ENCODE measurements at places on chromosomes 6 and 20. TPM values are rescaled to one million over a fixed set of nuclear protein-coding genes. Genes with fewer than 3 reads are reported as not detected.
A peak's percentile ranks its signal among the peaks of the same experiment; 100 is the strongest.

- DNase-seq: no peak
These were observed 191.8 kb downstream of the SYNDIG1 start for GRCh38 chr20:24661255-24661654.

The VSX1 gene
- polyA plus RNA-seq: not detected

GRCh38 chr6:38180586-38180985 lies 361.1 kb downstream of the ZFAND3 start:
- no peak for DNase-seq

DNA sequence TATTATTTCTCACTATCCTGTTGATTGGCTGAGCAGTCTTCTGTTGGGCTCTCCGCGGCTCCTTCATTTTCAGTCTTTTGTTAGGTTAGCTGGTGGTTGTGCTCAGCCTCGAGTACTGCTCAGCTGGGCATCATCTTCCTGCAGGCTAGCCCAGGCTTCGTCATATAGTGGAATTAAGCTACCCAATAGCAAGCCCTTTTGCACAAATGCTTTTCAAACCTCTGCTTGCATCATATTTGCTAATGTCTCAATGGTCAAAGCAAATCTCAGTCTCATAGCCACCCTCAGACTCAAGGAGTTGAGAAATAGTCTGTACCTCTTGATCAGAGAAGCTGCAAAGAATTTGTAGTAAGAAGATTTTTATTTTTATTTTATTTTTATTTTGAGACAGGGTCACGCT lies 23.7 kb downstream of the STX11 start:
- DNase-seq: no peak

The MROH8 gene
- polyA plus RNA-seq: 4.9 TPM

The ASIP gene
- polyA plus RNA-seq: 0.68 TPM

- no peak for DNase-seq
These were observed 17.8 kb downstream of the JAG1 start for GRCh38 chr20:10655720-10656669.

The TNF gene
- 0.12 TPM for polyA plus RNA-seq

DNA sequence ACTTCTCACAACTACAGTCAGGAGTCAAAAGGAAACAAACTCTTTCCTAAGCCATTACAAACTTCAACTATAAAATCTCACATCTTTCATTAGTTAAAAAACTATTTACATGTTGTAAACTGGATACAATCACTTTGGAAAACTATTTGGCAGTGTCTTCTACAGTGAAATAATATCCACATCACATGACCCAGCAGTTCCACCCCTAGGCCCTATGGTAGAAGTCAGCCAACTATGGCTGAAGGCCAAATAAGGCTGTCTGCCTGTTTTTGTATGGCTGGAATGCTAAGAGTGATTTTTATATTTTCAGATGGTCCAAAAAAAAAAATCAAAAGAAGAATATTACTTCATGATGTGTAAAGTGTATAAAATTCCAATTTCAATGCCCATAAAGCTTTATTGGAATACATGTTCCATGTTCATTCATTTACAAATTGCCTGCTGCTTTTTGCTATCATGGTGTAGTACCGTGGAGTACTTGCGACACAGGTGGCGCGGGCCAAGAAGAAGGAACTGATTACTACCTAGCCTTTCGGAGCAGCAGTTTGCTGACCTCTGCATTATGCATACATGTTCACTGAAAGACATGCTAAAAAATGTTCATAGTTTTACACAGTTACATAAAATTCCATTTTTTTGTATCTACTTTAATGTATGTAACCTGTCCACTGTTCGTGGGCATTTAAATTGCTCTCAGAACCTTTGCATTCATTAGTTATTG lies 129.0 kb downstream of the KIF16B start:
- DNase-seq: peak; percentile 69

GRCh38 chr6:94251878-94252277 lies 832.5 kb upstream of the EPHA7 start:
- no peak for DNase-seq

- DNase-seq: peak; percentile 83
These were observed 8.3 kb upstream of the NCOA3 start for GRCh38 chr20:47493175-47493962.

The DEFB116 gene
- polyA plus RNA-seq: not detected

GRCh38 chr20:57878786-57879424 lies 169.1 kb upstream of the PMEPA1 start:
- DNase-seq: peak; percentile 29

GRCh38 chr20:48180618-48181017 lies 395.3 kb upstream of the SULF2 start:
- no peak for DNase-seq

DNA sequence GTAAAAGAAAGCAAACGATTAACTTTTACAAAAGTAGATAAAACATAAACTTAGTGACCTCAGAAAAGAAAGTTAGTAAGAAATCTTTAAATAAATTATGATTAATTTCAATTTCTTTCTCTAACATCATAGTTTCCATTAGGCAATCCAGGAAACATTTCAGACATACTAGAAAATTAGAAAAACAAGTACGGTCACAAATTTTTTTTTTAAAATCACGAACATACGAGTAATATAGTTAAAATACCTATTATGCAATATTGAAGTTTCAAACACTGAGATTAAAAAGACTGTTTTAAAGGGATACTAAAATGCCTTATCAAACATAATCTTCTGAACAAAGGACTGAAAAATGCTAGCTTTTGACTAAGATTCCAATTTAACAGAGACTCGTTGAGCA lies 26.2 kb downstream of the NOL7 start:
- DNase-seq: no peak

DNA sequence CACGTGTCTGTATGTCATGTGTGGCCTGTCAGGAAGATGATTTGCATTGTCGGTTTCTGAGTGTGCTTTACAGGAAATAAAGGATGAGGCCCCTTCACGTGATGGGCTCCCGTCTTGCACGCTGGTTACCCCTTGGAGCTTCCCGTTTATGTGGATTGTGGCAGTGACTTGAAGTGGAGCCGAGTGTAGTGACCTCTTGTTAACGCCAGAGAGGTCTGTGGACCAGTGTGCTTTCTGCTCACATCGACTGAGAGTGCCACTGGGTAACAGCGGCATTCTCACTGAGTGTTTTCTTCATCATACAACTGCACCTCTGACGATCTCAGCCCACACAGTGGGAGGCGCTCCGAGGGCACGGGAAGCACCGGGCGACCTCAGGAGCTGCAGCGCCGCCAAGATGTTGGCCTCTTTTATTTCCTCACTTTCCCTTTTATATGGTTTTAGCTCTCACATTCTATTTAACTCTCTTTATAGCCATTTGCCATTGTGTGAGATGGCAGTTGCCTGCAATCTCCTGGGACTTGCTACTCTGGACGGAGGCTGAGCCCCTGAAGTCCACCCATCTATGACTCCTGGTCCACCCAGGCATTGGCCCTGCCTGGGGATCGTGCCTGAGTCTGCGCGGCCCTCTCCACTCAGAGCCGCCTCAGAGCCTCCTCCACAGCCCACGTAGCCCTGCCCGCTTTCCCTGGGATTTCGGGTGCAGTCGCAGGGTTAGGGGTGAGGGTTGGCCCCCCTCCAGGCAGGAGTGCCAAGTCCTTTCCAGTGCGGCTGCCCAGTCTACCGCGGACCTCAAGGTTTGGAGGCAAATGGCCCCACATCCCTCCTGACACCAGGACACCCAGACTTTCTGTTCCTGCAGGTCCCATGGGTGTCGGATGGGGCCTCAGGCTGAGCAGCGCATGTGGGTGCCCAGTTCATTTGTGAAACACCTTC lies 238.9 kb downstream of the ERMARD start:
- peak; percentile 18 for DNase-seq

GRCh38 chr6:138264372-138264880 lies 46.1 kb upstream of the PBOV1 start:
- no peak for DNase-seq

DNA sequence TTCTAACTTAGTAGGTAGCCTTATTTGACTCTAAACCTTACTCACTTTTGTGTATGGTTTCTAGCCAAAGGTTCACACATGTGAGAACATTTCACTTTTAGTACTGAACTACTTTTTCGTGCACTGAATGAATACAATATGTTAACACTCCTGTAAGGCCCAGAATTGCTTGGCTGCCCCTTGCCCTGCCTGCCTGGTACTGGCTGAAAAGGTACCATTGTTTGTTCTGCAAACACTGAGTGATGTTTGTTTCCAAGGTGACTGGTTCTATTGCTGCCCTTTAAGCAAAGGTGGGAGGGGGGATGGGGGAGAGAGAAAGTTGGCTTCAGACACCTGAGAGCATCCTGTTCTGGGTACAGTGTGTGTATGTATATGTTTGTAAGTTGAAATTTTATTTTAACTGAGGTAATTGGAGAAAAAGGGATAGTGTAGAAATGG lies 31.2 kb downstream of the RREB1 start:
- DNase-seq: no peak

Data from hindlimb muscle (tissue), 1 donor.